ENCODE measurements at places on chromosomes 2 and 18.

GRCh38 chr2:45640576-45640975 lies 10.9 kb upstream of the PRKCE start:
- no peak for DNase-seq

- no peak for DNase-seq
Measured at GRCh38 chr18:79733135-79733701, 53.6 kb downstream of the CTDP1 start.

DNA sequence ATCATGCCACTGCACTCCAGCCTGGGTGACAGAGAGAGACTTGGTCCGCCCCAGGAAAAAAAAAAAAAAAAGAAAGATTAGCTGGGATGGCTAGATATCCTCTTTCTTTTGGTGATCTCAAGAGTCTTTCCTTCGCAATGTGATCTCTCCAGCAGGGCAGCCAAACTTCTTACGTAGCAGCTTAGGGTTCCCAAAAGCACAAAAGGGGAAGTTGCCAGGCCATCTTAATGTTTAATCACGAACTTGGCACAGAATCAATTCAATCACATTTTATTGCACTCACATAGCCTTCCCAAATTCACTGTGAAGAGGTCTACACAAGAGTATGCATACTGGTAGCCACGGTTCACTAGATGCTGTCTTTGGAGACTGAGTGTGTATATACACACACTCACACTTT lies 53.1 kb downstream of the VIL1 start:
- DNase-seq: no peak

GRCh38 chr18:24930478-24930877 lies 421.5 kb downstream of the ZNF521 start:
- no peak for DNase-seq

Measured in keratinocyte (primary cell).